ENCODE measurements at places on chromosomes 3 and 15.

GRCh38 chr15:66095871-66096687 is 157.5 kb downstream of the MEGF11 start:
- no peak for DNase-seq

DNA sequence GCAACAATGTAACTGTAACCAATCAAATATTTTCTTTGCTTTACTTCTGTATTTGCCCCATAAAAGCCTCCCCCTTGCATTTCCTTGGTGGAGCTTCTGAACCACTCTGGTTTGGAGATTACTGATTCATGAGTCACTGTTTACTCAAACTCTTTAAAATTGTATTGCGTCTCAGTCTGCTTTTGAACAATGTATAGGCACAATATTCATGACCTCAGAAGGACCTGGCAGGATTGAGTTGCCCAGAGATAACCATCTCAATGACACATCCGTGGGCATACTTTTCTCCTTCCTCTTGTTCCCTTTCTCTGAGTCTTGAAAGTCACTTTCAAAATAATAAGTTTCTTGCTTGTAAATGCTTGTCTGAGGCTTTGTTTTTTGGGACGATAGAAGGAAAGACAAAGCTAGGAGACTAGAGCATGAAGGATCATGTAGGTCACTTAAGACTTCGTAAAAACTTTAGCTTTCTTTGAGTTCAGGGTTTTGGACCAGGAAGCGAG is 57.1 kb upstream of the POU1F1 start:
- no peak for DNase-seq

GRCh38 chr3:98966862-98967546 is 65.5 kb upstream of the DCBLD2 start:
- DNase-seq, result no peak

DNA sequence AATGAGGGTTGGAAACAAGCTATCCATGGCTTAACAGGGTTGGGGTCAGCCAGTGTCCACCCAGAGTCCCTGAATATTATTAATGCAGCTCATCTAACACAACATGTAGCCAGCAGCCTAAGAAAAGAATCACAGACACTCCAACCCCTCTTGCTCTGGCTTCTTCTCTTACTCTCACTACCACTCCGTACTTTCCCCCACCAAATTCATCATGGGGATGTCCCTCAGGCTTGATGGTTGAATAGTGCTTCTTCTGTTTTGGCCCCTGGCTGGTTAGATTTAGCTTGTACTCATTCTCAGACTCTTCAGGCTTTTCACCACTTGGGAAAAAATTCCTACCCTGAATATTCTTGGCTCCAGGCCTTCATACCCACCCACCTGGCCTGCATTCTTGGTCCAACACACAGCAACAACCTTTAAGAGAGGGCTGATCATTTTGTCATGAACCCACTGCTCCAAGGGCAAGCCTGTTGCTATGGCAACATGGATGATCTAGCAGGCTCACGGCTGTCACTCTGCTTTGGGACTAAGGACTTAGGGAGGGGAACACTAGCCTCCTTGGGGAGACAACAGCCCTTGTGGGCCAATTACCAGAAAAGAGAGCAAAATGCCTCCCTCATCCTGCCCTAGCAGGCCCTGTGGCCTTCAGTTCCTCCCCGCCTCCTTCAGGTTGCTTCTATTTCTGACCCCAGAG is 9.4 kb upstream of the MED12L start:
- no peak for DNase-seq

- DNase-seq, result no peak
These were observed 270.5 kb downstream of the MBNL1 start for GRCh38 chr3:152539191-152539764.

GRCh38 chr15:51758645-51759044 is 7.2 kb downstream of the TMOD2 start:
- no peak for DNase-seq

- DNase-seq, result no peak
These were observed 78.4 kb downstream of the PCSK6 start for GRCh38 chr15:101411085-101411484.

DNA sequence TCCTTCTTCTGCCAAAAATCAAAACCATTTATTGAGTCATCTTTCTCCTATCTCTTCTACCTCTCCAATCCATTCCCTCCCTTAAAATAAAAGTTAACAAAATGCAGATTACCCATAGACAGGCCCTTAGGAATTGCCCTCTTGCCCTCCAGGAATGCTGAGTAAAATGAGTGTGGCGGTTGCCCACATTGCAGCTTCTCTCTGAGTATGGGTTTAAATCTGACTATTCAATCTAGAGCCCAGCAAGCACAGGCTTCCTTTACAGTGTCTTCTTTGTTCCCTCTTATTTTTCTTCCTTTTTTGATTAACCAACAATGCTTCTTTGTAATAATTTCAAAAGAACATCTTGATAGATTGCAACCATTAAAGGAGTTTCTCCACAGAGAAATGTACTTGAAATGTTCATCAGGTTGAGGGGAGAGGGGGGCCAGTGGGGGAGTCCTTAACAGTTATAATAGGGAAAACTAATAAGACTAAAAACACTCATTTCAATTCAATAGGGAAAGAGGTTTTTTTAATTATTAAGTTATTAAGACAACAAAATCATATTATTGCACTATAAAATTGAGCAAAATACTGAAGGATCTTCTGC is 135.3 kb upstream of the LMCD1 start:
- no peak for DNase-seq

DNA sequence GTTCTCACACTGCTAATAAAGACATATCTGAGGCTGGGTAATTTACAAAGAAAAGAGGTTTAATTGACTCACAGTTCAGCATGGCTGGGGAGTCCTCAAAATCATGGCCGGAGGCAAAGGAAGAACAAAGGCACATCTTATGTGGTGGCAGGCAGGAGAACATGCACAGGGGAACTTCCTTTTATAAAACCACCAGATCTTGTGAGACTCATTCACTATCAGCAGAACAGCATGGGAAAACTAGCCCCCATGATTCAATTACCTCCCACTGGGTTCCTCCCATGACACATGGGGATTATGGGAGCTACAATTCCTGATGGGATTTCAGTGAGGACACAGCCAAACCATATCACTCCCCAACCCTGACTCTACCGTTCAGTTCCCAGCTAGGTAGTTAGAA is 59.7 kb upstream of the MINAR1 start:
- DNase-seq, result no peak

GRCh38 chr3:27319304-27319703 is 49.9 kb downstream of the NEK10 start:
- no peak for DNase-seq

DNA sequence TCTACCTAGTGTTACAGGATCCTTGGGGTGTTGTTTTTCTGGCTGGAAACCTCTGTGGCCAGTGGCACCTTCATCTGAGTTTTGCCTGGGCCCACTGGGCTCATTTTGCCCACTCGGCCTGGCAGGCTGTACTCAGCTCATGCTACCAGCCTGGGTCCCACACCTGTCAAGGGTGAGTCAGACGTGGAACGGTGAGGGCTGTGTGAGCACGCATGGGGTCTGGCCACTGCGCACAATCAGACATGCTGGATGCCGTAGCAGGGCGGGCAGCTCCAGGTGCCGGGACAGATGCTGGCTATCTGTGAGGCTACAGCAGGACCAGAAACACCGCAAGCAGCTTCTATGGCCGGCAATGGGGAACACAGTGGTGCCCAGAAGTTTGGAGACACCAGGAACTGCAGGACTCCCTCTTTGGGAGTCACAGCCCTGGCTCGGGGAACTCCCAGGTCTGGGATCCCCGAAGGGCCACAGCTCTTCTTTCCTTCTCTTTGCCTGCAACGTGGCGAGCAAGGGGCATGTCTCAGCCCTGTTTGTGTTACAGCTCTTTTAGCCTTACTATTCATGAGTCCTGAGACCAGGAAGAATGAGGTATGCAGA is 35.9 kb upstream of the DNAJC13 start:
- DNase-seq, result no peak

DNA sequence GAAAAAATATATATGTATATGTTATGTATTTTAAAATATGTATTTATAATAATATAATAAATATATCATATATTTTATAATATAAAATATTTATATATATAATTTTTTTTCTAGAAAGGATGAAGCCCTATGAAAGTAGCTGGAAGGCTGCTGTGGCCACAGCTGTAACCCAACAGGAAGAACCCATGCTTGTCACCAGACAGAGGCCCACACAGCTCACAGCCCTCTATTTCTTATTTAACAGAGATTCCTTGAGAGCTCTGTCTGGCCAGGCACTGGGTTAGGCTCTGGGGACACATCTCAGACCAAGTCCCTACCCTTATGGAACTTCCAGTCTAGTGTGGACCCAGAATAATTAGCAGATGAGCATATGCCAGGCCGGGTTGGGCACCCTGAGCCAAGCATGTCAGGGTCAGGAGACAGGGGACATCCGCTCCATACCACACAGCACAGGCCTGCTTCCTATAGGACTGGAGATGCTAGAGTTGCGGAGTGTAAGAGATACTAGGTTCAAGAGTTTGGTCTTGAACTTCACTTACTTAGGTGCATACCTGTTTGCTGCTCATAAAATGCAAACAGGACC is 20.5 kb downstream of the MGLL start:
- no peak for DNase-seq

GRCh38 chr3:5431811-5432378 is 244.4 kb downstream of the EDEM1 start:
- DNase-seq, result no peak

DNA sequence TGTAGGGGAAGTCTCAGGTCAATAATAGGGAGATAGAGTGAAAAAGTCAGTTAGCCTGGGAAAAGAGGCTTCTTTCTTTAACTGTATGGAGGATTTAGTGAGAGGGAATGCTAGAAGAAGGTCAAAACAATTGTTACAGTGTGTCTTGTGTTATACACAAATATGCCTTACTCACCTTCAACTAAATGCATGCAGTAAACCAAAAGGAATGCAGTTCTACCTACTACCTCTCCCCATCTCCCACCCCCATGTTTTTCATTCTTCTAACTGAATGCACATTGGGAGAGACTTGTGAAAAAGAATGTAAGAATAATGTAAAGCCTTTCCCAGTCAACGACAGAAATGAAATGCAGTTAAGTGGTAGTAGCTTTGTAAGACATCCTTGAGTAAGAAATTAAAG is 33.8 kb downstream of the CCDC66 start:
- DNase-seq, result no peak

DNA sequence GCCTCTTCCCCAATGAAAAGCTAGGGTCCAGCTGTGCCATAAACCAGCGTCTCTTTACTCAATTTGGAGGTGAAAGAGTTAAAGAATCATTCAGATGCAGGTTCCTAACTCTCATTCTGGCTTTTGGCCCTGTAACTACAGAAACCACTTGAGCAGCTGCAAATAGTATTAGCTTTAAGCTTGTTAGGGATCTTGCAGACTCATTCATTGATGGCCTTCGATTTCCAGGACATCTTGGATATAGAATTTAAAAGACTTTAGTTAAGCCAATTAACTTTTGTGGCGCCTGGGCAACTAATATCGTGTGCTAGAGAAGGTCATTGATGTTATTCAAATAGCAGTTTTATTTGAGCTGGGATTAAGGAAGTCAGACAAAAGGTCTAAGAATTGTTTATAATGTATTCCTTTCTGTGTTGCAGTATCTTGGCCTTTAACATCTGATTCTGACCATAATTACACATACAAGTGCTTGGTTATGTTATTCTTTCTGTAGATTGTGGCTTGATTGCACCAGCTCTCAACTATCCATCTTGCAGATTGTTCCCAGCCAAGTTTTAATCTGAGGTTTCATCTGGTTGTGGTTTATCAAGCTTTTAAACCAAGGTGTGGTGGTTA is 185.3 kb downstream of the CACNA2D3 start:
- DNase-seq, result no peak

DNA sequence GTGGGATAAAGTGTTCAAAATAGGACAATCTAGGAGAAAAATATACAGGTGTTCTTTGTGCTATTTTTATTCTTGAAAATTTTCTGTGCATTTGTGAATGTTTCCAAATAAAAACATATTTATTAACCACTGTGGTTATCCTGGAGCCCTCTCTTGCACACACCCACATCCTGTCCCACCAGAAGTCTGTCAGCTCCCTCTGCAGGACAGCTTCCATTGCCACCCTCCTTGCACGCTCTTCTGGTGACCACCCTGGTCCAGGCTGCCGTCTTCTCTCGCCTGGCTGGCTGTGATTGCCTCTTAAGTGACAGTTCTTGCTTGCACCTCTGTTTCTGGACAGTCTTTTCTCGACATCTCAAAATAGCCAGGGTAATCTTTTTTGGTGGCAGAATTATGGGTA is 394.0 kb downstream of the LRTM1 start:
- DNase-seq, result no peak

GRCh38 chr15:69600556-69601085 is 148.0 kb downstream of the RPLP1 start:
- no peak for DNase-seq

DNA sequence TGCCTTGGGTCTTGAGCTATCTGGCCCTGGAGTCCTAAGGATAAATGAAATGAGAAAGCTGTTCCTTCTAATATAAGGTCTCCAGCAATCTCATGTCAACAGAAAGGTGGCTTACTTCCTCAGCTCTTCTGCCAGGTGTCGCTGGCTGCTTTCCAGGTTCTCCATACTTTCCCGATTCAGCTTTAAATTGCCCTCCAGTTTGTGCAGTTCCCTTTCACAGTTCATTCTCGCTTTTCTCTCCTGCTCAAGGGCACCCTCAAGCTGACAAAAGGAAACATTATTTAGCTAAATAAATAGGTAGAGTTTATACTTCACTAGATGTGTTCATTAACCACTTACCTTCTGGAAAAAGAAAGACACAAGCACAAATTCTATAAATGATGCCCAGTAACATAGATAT is 73.0 kb downstream of the MYH15 start:
- DNase-seq, result no peak

DNA sequence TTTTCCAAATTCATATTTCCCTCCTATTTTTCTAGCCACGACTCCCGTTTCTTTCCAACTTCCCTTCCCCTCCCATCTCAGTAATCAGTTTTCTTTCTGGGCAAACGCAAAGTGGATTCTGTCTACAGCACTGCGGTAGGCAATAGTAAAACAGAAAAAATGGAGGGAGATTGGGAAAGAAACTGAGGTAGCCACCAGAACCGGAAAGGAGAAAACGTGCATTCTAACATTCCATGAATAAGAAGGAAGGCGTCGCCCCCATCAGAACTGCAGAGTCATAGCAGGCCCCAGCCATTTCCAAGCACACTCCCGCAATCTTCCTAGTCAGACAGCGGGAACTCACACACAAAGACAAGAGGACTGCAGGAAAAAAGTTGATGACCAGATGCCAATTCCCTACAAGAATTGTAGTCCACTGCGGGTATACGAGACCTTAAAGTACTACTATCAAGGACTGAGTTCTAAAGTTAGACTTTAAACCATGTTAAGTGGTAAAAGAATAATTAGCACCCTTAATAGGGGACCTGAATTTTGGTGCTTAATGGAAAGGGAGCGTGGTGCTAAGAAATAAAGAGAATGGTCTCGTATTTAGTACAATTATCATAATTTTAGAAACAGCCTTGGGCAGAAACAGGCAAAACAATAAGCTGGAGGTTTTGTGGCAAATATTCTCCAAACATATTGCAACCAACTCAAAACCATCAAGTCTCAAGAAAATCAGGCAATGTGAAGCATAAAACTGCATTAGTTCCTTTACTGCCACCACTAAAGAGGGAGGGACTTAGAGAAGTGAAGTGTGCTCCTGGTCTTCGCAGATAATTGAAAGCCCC is 1.4 kb downstream of the PFN2 start:
- no peak for DNase-seq

- DNase-seq, result no peak
These were observed 20.8 kb downstream of the NBEAL2 start for GRCh38 chr3:47000198-47000815.

- DNase-seq, result no peak
These were observed 90.7 kb upstream of the ICE2 start for GRCh38 chr15:60569596-60569995.

All from activated CD8-positive, alpha-beta memory T cell treated with anti-CD3 and anti-CD28 coated beads for 4 hours (primary cell).